ENCODE measurements at places on chromosomes 12 and 14.

GRCh38 chr14:56144176-56144575 is 26.0 kb downstream of the PELI2 start:
- no peak for DNase-seq

- no peak for DNase-seq
Observed at GRCh38 chr12:83656004-83656403, 969.3 kb downstream of the TMTC2 start.

- no peak for DNase-seq
Observed at GRCh38 chr12:122437656-122438121, 15.2 kb upstream of the CLIP1 start.

DNA sequence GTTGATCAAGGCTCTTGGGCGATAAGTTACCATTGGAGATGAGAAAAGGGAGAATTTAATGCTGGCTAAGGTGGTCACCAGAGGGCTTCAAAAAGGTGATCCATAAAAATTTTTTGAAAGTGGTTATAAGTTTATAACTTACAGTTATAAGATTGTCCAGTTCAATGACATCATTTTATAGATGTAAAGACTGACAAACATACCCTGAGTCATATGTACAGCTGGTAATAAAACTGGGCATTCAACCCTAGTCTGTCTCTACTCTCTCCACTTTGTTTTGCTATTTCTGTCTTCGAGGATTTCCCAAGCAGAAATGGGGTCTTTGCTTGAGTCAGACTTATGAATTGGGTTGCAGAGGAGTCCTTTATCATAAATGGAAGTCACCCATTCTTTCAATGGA is 454.0 kb downstream of the SOX5 start:
- no peak for DNase-seq

DNA sequence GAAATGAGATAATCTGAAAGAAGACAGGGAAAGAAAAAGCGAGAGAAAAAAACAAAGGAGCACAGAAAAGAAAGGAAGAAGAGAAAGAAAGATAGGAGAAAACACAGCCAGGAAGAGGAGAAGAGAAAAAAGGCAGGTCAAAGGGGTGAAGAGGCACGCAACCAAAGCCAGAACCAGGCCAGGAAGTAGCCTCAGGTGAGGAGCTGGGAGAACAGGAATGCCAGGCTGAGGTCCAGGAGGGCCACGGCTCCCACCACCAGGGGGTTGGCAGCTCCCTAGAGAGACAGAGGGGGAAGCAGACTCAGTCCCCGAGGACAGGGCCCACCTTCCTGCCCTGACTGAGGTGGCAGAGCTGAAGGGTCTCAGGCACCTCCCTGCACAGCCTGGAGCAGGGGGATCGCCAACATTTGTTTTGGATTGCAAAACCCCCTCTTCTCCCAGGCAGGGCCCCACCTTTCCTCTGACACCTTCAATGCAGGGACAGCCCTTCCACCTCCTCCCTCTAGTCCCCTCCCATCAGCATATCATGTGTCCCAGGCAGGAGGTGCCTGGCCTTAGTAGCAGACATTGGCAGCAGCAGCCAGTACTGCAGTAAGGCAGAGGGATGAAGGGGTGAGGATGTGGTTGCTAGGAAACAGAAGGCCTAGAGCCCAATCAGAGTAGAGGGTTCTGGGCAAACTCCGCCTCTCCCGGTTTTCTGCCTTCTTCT is 2.0 kb upstream of the AP1G2 start:
- DNase-seq, result no peak

- DNase-seq, result no peak
Observed at GRCh38 chr12:31035967-31036665, 37.5 kb upstream of the DDX11 start.

DNA sequence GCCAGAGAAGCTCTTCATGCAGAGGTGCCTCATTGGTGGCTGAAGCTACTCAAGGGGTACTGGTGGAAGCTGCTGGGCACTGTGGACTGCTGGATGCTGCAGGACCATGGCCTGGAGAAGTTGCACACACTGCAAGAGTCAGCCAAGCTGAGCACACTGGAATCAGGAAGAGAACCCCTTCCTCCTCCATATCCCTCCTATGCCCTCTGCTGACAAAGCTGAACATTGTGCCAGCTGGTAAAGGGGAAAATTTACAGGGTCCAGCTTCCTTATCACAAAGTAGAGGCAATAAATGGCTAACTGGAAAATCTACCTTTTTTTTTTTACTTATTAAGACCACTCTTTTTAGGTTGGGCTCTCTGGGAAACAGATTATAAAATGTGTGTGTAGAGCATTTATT is 6.5 kb downstream of the CCDC175 start:
- no peak for DNase-seq

GRCh38 chr12:92107621-92108131 is 38.0 kb downstream of the BTG1 start:
- DNase-seq, result no peak

DNA sequence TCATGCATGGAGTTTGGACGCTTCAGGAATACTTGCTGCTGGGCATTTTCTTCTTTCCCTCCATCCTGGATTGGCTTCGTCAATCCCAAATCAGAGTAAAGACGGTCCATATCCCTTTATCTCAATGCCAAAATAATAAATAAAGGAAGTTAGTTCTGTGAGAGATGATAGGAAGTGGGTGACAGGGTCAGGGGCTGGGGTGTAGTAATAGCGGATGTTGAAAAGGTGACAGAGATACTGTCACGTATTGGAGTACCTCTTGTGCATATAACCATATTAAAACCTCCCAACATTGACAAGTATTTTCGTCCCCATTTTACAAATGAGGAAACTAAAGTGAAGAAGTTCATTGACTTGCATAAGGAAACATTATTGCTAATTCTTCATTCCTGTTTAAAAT is 12.4 kb downstream of the MAGOHB start:
- DNase-seq, result no peak

DNA sequence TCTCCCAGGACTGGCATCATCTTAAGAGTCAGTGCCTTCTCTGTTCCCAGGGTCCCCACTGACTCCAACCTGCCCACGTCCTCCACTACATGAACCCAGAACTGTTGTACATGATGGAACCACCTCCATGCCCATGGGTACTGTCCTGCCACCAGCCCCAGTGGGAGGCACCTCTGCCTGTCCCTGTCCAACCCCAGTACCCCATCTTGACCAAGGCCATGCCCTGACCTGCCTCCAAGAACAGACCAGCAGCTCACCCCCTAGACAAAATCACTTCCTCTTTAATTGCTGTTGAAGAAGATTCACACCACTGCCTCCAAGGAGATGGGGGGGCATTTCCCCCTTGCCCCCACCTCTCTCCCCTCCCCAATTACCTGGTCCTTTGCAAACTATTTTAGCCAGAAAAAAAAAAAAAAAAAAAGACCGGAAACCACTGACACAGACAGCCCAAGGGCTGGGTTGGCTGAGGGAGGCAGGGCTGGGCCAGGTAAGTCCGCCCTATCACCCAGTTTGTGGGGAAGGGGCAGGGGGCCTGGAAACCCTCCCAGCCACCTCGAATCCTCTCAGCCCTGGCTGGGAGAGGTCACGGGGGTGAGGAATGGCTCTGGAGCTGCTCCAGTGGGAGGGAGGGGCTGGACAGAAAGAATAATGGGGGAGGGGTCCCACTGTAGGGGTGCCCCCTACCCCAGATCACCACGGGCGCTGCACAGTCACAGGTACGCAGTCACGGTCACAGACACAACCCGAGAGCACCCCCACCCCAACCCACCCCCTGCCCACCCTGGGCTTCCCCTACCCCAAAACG is 13.4 kb downstream of the AGAP2 start:
- no peak for DNase-seq

DNA sequence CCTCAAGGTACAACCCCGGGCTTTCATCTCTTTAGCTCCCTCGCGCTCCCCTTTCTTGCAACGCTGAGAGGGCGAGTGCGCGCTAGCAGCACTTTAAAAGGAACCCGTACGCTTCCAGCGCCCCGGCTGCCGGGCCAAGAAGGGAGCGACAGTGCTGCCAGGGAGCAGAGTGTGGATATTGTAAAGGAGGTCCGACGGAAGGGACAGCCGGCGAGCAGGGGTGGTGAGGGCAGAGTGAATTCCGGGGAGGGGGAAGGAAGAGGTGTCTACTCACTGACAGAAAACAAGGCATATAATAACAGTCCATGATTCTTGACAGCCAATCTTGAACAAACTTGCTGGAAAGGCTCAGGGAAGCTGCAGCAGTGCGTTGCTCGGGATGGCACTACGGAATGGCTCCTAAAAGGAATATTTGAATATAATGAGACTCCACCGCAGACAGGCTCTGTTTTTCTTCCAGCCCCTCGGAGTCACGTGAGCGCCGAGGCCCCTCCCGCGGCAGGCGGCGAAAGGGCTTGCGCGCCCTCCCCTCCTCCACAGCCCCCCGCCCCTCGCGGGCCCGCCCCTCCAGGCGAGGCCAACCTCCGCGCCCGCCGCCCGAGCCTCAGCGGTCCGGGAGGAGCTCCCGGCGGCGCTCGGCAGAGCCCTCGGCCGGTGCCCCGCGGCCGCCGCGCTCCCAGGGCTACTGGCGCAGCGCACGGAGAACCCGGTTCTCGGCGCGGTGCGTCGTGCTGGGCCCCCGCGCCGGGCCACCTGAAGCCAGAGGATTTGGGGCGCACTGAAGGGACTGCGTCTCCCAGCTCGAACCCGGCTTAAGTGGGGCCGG is 3.4 kb downstream of the BMP4 start:
- DNase-seq, result peak; percentile 33

DNA sequence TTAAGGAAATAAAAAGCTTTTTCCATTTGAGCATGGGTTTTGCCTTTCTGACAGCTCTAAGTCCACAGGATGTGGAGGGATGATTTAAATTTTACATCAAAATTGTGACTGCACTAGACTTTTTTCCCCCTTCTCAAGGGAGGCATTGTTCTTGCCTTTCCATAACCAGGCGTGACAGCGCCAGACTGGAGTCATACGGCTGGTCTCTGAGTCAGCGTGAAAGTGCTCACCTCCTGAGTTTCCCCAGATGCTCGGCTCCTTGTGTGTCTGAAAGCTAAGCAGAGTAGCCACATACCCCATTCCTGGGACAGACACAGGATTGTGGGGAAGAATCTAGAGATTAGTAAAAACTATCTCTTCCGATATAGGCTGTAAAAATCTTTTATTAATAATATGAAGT is 43.1 kb downstream of the SOX5 start:
- DNase-seq, result no peak

- no peak for DNase-seq
Observed at GRCh38 chr12:56451147-56451546, 1.9 kb upstream of the TIMELESS start.

- no peak for DNase-seq
Observed at GRCh38 chr12:94100211-94100627, 48.2 kb upstream of the PLXNC1 start.

DNA sequence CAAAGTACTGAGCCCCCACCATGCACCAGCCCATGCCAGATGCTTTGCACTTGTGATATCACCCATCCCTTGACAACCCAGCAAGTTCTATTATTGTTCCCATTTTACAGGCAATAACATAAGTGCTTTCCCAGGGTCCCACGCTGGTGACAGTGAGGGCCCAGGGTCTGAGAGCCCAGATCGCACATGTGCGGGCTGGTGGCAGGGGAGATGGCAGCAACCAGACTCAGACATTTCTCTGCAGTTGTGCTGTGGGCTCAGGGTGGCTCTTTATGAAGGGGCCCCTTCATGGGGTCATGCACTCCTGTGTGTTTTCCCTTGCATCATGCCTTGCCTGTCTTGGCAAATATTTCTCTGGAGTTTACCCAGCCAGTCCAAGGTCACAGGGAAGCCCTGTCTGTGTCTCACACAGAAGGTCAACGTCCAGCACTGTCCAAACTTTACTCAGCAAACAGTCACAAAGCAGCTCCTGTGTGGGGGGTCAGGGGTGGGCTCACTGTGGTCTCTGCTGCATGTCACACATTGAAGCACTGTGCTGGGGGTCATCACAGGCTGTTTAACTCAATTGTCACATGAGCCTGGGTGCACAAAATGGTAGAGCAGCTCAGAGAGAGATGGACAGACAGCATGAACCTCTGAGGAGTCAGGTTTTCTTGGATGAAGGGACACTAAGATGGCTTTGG is 12.7 kb downstream of the SERPINA5 start:
- no peak for DNase-seq

- no peak for DNase-seq
Observed at GRCh38 chr14:26217778-26218177, 380.1 kb downstream of the NOVA1 start.

- DNase-seq, result no peak
Observed at GRCh38 chr14:50025776-50026175, 90.6 kb downstream of the VCPKMT start.

DNA sequence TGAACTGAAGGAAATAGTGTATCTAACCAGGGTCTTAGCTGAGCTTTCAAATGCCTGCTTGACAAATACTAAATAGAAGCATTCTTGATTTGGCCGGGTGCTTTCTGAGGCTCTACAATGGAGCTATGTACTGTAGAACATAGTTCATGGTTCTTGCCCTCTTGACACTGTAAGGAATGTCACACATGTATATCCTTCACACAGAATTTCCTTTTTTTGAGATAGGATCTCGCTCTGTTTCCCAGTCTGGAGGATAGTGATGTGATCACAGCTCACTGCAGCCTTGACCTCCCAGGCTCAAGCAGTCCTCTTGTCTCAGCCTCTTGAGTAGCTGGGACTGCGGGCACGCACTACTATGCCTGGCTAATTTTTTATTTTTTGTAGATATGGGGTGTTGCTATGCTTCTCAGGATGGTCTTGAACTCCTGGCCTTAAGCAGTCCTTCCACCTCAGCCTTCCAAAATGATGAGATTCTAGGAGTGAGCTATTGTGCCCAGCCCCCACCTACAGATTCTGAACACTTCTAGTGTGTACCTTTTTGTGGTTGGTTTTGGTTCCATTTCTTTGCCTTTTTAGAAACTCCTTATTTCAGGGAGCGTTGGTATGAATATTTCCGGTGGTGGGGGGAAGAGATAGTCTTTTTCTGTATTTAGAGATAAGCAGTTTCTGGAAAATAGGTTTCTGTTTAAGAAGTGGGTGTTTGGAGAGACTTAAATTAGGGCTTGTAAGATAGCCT is 4.2 kb downstream of the MLXIP start:
- DNase-seq, result no peak

- no peak for DNase-seq
Observed at GRCh38 chr12:105325117-105325516, 5.4 kb upstream of the C12orf75 start.

GRCh38 chr14:35632271-35632670 is 98.3 kb downstream of the INSM2 start:
- DNase-seq, result no peak

DNA sequence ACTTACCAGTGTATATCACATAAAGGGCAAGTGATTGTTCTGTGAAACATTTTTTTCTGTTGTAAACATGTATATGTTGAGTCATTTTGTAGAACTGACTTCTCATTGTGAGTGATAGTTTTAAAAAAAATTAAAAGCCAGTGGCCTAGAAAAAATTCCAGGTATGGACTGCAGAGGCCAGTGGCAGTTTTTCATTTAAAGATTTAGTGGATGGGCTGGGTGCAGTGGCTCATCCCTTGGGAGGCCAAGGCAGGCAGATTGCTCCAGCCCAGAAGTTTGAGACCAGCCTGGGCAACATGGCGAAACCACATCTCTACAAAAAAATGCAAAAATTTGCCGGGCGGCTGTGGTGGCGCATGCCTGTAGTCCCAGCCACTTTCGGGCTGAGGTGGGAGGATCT is 84.7 kb upstream of the MDM1 start:
- no peak for DNase-seq

- no peak for DNase-seq
Observed at GRCh38 chr12:21546716-21547115, 20.6 kb downstream of the SPX start.

- DNase-seq, result no peak
Observed at GRCh38 chr12:56885316-56885715, 48.9 kb downstream of the SDR9C7 start.

- DNase-seq, result no peak
Observed at GRCh38 chr12:33317746-33318145, 121.9 kb downstream of the SYT10 start.

- no peak for DNase-seq
Observed at GRCh38 chr12:62839869-62840660, 94.9 kb downstream of the PPM1H start.

- DNase-seq, result no peak
Observed at GRCh38 chr12:53709671-53710070, 17.6 kb downstream of the CALCOCO1 start.
